H7 (cell line): ENCODE measurements at places on chromosomes 1 and 21. TPM values are rescaled to one million over a fixed set of nuclear protein-coding genes. Genes with fewer than 3 reads are reported as not detected.

Gene FAM72C
- 6.7 and 8.0 TPM in 2 replicates for total RNA-seq

Gene MPL
- total RNA-seq: 0.48 TPM in 1 of 2 replicates, not detected in the other

Gene ZBTB8B
- total RNA-seq: 1.4 and 2.4 TPM in 2 replicates

Gene KRTAP19-8
- not detected in 2 replicates for total RNA-seq

Gene C4BPA
- not detected in 2 replicates for total RNA-seq

Gene YBX1
- total RNA-seq: 1,494 and 1,850 TPM in 2 replicates

Gene VWA5B1
- 0.10 and 0.26 TPM in 2 replicates for total RNA-seq

Gene DNASE2B
- 0.38 TPM in 1 of 2 replicates, not detected in the other for total RNA-seq

Gene OR2T8
- total RNA-seq: not detected in 2 replicates

Gene TMPRSS15
- total RNA-seq: not detected in 2 replicates

Gene MIGA1
- 7.1 and 9.1 TPM in 2 replicates for total RNA-seq

Gene KRTAP12-3
- not detected in 2 replicates for total RNA-seq

Gene AIM2
- 0.31 and 0.55 TPM in 2 replicates for total RNA-seq

Gene CNKSR1
- 21.7 and 23.1 TPM in 2 replicates for total RNA-seq

Gene PRR9
- total RNA-seq: not detected in 2 replicates

Gene BACE2
- total RNA-seq: 13.4 and 14.2 TPM in 2 replicates

Gene KRTAP21-1
- total RNA-seq: not detected in 2 replicates

Gene PGLYRP4
- total RNA-seq: not detected in 2 replicates

Gene KLF17
- not detected in 2 replicates for total RNA-seq

Gene AIRE
- total RNA-seq: 0.07 and 0.31 TPM in 2 replicates

Gene LYPD8
- not detected in 2 replicates for total RNA-seq

Gene COL16A1
- 10.3 and 13.8 TPM in 2 replicates for total RNA-seq

Gene ERI3
- total RNA-seq: 115 and 141 TPM in 2 replicates

Gene KRTAP19-1
- total RNA-seq: not detected in 2 replicates

Gene VASH2
- total RNA-seq: 50.9 and 74.6 TPM in 2 replicates

Gene KRTAP21-2
- not detected in 2 replicates for total RNA-seq

Gene BATF3
- 2.5 and 5.8 TPM in 2 replicates for total RNA-seq

Gene DNAJC28
- total RNA-seq: 1.0 and 1.4 TPM in 2 replicates

Gene CD53
- 0.14 and 0.26 TPM in 2 replicates for total RNA-seq

Gene NTPCR
- 61.5 and 82.5 TPM in 2 replicates for total RNA-seq

Gene ERICH3
- not detected in 2 replicates for total RNA-seq

Gene SLC45A1
- 0.90 and 1.0 TPM in 2 replicates for total RNA-seq

Gene SPATA45
- 0.38 and 0.63 TPM in 2 replicates for total RNA-seq

Gene CYP4A11
- not detected in 2 replicates for total RNA-seq

Gene TMEM125
- 11.1 and 13.0 TPM in 2 replicates for total RNA-seq

Gene PRRX1
- total RNA-seq: not detected in 2 replicates

Gene TRABD2B
- total RNA-seq: 2.0 and 4.4 TPM in 2 replicates

Gene SLC6A9
- 6.4 and 8.2 TPM in 2 replicates for total RNA-seq

Gene NADK
- total RNA-seq: 111 and 175 TPM in 2 replicates

Gene SPAG17
- total RNA-seq: 0.67 and 1.8 TPM in 2 replicates
